Keratinocyte (primary cell): ENCODE measurements at places on chromosomes 16 and 17. TPM values are rescaled to one million over a fixed set of nuclear protein-coding genes. Genes with fewer than 3 reads are reported as not detected.

EFNB3 gene
- 3.1 to 4.1 TPM (median 3.1 TPM) in 3 replicates for polyA plus RNA-seq

MRPS23 gene
- polyA plus RNA-seq: 52.8 to 60.2 TPM (median 57.3 TPM) in 3 replicates

SLC35G6 gene
- polyA plus RNA-seq: not detected in 3 replicates

ZNF469 gene
- 0.01 TPM in 2 of 3 replicates, not detected in the other for polyA plus RNA-seq

DNA sequence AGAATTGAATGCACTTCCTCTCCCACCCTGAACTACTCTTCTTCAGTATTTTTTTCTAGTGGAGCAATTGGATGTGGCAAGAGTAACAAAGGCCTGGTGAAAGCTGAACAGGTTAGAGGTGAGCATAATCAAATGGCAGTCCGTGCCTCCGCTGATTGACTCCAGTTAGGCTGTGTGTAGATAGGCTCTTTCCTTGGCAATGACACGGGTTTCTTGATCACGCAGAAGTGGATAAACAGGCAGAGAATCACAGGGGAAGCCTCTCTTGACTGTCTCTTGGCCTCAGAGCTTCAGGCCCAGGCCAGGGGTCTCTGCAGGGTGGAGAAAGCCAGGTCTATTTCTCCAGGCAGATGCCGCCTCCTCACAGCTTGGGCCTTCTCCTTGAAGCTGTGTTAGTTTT is 4.2 kb downstream of the CD300LB start:
- no peak for DNase-seq

DNA sequence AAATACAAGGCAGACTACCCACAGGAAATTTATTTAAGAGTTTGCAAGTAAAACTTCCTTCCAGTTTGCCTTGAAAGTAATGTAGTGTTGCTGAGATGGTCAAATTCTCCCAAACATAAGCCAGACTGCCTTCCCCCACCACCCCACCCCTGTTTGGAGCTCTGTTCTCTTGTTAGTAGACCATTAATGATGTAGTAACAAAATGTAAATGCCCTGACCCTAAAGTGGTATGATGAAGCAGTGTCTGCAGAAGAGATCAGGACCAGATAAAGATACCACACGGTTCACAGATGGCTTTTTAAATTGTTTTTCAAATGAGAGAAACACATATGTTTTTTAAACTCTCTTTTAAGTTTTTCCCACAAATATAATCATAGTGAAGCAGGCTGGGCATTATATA is 136.4 kb upstream of the TMEM97 start:
- no peak for DNase-seq

GRCh38 chr16:69520800-69521602 is 44.8 kb upstream of the NFAT5 start:
- DNase-seq: no peak

- no peak for DNase-seq
These were observed 12.3 kb downstream of the EPX start for GRCh38 chr17:58204796-58205195.

DNA sequence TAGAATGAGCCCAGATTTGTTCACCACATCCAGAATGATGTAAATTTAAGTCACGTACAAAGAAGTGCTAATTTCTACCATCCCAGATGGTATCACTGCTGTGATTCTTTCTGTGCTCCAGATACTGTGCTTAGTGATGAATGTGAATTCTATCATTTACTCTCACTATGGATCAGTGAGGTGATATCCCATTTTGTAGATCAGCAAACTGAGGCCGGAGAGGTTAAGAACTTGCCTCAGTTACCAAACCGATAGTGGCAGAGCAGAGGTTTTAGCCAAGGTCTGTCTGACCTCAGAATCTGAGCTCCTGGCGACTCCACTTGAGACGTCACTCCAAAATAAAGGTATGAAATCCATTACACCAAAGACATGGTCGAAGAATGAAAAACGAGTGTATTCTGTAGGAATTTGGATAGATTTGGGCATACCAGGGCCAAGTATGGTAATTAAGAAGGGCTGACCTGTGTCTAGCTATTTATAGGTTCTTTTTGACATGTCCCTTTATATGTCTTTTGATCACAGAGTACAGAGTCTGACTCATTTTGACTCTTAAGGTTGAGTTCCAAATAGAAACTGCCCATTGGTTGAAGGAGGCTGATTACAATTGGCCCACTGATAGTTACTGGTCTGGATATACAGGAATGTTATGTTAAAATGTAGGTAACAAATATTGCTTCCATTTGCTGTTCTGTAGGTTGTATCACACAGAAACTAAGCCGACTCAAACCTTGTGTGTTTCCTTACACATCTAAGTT is 10.0 kb downstream of the MAP2K6 start:
- no peak for DNase-seq

DNA sequence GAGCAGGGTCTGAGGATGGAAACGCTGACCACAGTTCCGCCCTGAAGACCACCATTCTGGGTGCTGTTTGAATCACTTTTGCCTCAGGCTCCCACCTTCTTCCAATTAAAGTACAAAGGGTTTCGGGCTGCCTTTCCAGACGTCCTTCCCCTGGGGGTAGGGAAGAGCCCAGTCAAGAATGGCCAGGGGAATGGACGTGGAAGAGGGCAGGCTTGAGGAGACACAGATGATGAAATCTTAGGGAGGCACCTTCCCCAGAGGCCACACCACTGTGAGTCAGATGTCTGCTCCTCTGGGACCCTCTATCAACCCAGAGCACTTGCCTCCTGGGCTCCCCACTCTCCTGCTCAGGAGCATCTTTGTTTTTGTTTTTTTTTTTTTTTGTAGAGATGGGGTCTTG is 27.5 kb upstream of the MTSS2 start:
- DNase-seq: no peak

- no peak for DNase-seq
These were observed 13.9 kb downstream of the SMURF2 start for GRCh38 chr17:64648234-64648633.

DNA sequence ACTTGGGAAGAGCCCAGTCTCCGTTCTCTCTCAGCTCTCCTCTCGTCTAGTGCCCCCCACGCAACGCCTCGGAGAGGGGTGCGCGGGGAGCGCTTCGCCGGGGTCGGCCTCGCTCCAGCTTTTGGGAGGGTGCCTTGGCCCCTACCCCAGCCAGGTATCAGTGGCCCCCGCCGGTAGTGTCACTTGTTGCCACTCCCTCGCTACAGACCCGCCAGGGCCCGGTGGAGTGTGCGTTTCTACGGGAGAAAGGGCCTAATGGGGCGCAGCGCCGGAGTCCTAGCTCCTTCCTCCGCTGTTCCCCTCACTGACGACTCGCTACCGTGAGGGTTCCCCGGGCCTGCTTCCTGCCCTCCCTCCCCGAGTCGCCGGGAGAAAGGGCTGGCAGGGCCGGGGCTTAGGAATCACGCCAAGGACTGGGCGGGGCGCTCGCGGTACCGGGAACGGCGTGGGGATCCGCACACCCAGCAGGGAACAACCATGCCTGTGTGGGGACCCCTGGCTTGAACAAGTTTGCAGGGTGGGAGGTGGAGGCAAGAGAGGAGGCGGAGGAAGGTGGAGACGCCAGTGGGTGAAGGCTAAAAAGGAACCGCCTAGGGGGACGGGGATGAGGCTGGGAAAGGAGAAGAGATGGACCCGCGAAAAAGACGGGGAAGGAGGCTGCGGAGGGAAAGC is 997 bp upstream of the CDH11 start:
- no peak for DNase-seq

DNA sequence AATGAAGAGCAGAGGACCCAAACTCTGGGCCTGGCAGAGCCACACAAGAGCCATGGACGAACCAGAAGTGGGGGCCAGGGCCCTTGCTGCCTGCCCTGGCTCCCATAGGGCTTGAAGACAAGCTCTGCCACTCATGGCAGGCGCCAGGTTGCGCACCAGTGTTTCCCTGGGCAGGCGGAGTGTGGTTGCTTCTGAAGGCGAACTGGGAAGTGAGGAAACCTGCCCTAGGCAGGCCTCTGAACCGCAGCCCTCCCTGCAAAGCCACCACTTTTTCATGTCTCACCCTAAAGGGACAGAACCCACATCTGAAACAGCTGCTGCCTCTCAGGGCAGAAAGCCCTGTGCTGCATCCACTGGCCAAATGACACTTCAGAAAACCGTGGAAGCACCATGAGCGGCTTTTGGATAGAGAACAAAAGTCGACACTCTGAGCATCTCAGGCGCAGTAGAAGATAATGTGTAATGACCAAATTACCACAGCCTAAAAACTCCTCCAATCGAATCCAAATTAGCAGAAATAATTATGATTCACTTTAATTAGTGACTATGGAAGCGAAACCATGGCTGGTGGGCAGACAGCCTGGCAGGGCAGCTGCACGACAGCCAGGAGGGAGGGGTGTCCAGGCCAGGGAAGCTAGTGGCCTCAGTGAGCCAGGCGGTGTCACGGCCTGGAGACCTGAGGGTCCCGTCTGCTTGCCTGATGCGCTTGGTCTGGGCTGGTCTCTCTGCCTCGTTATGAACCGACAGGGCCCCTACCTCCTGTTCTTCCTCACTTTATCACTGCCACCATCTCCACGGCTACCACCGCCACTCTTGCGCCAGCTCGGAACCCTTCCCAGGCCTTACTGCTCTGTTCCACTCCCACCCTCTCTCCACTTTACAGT is 59.1 kb downstream of the PRMT7 start:
- DNase-seq: no peak

GRCh38 chr16:71600822-71601221 is 23.9 kb upstream of the TAT start:
- DNase-seq: no peak

GRCh38 chr17:58617563-58617962 is 74.3 kb downstream of the TEX14 start:
- no peak for DNase-seq

GRCh38 chr17:73142872-73143381 is 21.9 kb upstream of the SSTR2 start:
- DNase-seq: no peak

DNA sequence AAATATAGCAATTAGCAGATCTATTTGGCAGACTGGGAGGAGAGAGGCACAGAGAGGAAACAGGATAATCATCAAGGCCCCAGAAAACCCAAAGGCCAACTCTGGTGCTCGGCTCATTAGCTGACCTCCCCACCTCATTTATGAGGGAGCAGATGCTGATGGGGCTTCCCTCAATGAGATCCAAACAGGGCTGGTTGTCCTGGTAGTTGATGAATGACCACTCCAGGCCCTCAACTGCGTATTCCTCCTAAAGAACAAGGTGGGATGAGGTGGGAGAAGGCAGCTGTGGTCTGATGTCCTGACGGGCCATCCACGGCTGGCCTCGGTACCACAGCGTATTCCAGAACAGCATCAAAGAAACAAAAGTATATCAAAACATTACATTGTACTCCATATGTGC is 20.8 kb downstream of the ZNHIT3 start:
- no peak for DNase-seq

DNA sequence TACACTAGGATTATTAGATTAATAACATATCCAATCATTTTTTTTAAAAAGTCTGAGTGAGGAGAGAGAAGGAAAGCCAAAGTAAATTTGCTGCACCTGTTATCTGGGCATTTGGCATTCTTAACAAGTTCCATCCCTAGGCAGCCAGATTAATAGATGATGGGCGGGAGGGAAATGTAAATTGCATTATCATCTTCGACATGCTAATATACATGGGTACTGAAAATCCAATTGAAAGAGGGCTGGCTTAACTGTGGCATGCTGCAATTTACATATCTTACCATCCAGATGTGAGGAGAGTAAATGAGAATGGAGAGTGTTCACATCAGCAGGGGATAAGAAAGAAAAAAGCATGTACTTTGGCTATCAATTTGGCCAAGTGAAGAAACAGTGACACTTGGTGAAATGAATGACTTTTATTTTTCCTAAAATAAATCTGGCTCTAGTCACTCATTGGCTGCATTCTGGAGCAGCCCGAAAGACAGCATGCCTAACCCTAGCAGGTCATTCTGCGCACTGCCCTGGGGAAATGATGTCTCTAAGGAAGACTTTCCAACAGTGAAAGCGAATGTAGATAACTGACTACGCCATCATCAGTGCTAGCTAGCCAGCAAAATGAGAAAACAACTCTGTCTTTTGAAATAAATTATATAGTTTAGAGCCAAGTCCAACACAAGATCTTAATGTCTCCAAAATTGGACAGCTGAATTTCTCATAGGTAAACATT is 57.9 kb downstream of the HYDIN start:
- no peak for DNase-seq

- DNase-seq: no peak
These were observed 1.4 kb upstream of the ECI1 start for GRCh38 chr16:2252806-2253148.

GRCh38 chr17:965311-965989 is 14.1 kb downstream of the NXN start:
- DNase-seq: no peak

- DNase-seq: no peak
These were observed 1.9 kb downstream of the NXPH3 start for GRCh38 chr17:49577650-49577934.

GRCh38 chr17:31373150-31374093 is 18.1 kb upstream of the RAB11FIP4 start:
- DNase-seq: no peak

DNA sequence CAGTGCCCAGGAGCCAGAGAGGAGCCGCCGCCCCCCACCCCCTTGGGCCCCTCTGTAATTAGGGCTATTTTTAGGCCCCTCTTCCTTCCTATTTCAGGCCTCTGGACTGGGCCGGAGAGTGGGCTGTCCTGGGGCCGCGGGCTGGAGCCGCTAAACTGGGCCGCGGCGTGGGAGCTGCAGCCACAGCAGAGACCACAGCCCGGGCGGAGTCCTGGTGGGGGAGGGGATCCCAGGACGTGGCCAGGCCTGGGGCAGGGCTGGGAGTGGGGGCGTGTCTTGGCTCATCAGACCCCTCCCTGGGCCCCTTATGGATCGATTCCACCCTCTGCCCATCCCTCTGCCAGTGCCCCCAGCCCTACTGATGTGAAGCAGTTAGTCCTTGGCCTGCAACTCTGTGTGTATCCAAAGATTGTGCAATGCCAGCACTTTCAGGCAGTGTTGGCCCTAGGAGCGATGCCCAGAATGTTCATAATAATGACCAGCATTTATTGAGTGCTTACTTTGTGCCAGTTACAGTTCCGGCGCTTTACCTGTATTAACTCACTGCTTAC is 15.0 kb upstream of the TAC4 start:
- no peak for DNase-seq

DNA sequence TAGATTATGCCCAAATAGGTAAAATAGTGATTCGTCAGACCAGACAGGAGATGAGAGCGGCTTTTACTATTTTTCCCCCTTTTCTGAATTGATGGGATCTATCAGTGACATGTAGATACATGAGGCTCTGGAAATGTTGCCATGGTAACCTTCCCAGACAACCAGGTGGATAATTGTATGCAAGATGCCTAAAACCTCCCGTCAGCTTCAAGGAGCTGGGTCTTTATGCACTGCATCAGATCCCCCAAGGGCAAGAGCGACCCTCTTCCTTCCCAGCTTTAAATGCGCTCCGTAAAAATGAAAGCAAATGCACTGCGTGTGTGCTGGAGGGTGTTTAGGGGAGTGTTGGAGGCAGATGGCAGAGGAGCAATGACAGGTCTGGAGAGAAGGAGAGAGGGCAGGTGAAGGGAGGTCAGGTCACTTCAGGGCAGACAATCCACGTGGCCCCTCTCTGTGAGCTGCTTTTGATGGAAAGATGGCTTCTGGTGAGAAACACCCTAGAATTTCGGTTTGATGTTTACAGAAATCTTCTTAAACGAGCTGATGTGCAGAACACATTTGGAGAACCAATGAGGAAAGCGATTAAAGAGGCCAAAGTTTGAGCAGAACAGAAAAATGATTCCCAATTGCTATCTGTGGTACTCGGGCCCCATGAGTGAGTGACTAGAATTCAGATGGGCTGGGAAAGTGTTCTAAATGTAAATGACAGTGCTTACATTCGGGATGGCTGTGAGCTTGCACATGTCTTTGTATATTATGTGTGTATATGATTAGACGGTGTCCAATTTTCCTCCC is 461.7 kb upstream of the HSBP1 start:
- no peak for DNase-seq

- no peak for DNase-seq
These were observed 36.6 kb downstream of the ANKRD11 start for GRCh38 chr16:89453501-89454321.
